ENCODE measurements at places on chromosomes 4 and X.

- no peak for DNase-seq
These were observed 879.6 kb upstream of the PCDH10 start for GRCh38 chr4:132269303-132269990.

GRCh38 chrX:40004246-40004535 lies 93.6 kb downstream of the BCOR start:
- DNase-seq: no peak

DNA sequence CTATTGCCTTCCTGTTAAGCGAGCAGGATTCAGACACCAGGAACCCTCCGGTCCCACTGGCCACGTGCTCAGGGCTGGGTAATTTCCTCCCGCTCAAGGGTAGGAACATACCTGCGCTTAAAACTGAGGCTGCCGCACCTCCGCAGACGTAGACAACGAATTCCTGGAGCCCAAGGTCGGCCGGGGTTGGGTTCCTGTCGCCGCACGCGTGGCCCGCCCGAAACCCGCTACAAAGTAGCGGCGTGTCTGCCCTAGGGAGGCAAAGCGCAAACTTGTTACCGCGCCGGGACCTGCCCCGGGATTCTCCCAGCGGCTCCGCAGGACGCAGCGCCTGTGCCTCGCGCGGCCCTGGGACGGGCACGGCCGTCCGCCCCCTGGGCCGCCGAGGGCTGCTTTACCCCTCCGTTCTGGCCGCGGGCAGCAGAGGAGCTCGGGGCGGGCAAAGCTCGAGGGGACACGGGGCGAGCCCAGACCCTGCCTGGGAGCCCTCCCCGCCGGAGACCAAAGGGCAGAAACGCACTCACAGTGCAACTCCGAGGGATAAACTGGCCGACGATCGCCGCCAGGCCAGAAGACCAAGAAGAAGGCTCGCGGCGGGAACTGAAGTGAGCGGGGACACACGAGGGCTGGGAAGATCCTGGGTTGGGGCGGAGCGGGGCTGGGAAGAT lies at the start of gene ERVMER34-1:
TSS of gene ERVMER34-1 (minus strand) at position 607 of the 668 bp plus-strand sequence. CDS start 5,905 bp downstream, outside the sequence.
- DNase-seq: no peak

DNA sequence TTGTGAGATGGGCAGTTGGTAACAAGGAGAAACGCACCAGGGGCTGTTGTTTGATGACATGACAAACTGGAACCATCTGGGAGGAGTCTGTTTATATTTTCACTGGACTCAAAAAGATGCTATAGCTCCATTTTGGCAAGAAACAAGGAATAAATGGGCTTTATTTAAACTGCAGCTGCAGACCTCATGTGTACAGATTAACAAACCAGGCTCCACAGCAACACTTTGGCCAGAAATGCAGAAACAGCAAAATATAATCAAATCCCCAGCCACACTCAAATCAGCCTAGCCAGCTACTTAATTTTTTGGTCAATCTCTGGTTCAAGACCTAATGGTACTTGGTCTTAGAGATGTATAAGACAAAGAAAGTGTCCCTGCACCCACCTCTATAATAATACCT lies 52.7 kb downstream of the ASB9 start:
- DNase-seq: no peak

DNA sequence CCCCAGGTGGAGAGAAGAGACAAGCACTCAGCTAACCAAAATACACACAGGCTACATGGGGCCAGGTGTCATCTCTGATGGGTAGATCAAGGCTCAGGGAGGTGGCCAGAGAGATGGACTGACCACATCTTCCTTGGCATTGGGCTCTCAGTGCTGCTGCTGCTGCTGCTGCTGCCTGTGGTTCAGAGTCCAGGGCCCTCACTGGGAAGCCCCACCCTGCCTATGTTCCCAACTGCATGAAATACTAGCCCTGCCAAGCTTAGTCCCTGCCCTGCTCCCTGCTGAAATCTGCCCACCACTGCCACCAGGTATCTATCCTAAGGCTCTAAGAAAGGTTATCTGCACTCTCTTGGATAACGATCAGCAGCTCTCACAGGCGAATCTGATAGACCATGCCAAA lies 118.7 kb downstream of the EFHC2 start:
- DNase-seq: no peak

DNA sequence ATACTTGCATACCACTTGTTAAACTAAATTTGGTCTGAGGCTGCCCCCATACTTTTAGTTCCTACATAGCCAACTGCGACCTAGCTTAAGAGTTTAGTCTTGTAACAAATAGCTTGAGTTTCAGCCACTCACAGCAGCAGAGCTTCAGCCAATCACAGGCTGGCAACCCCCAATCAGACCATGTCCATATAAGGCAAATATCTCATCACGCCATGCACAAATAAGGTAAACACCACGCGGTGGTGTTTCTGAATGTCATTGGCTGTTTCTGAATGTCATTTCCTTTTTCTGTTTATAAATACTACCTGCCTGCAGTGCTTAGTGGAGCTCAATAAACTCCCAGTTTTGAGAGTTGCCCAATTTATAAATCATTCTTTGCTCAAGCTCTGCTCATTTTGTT lies 143.1 kb upstream of the MAD2L1 start:
- no peak for DNase-seq

DNA sequence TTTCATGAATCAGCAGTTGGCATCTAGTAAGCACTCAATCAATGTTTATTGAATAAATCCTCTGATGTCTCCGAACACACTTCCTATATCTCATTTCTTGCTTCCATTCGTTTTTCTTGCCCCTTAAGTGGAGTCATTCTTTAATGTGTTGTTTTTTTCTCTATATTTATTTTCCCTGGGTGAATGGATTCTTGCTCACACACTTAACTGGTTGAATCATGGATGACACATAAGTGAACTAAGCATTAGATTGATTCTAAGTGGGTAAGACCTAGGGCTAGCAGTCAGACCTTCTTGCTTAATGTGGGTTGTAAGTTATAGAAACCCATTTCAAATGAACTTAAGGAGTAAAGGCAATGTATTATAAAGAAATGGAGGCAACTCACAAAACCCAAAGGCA lies 111.1 kb downstream of the RTL3 start:
- no peak for DNase-seq

DNA sequence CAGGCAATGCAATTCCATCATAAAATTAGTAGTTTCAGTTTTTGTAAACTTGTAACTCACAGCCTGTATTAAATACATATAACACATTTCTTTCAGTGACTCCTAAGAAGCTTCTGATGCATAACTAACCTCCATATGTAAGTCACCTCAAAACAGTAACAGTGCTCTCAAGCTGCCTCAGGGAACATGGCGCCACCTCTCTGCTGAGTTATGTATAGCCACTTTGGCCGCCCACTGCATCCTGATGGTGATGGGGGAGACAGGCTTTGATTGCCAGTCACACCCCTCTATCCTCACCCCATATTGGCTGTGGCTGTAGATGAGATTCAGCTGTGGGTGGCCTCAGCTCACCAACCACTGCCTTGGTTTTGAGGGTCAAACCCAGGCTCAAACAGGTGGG lies 54.3 kb downstream of the LRBA start:
- DNase-seq: no peak

DNA sequence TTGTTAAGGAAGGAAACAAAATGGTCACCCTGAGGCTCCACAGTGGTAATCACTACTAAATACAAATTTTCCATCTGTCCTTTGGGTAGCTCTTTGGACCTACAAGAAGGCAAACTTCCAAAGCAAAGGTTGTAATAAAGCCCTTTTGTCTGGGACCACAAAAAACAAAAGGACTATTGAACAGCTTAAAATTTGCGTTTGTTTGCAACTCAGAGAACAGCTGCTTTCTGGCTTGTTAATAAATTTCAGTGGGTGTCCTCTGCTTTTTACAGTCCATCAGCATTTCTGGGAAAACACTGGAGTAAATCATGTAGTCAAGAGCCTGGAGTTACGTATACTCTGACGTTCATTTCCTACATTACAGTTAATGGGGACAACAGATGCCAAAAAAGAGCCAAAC lies 439.7 kb upstream of the DIAPH2 start:
- DNase-seq: no peak

DNA sequence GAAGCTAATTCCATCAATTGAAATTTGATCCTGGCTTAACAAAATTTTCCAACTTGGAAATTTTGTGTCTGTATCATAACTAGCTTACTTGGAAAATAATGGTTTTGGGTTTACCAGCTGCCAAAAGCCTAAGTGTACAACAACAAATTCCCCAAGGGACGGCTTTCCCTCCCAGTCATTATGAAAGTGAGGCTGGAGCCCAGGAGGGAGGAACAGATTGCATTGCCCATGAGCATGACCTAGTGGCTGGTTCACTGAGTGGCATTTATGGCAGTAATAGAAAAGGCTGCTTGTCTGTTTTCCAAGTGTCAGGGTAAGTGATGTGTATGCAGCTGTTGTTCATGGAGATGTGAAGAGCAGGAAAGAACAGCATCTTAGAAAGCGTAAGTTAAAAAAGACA lies 70.8 kb upstream of the HHIP start:
- DNase-seq: no peak

GRCh38 chr4:158912390-158912789 lies 143.6 kb downstream of the FNIP2 start:
- DNase-seq: no peak

DNA sequence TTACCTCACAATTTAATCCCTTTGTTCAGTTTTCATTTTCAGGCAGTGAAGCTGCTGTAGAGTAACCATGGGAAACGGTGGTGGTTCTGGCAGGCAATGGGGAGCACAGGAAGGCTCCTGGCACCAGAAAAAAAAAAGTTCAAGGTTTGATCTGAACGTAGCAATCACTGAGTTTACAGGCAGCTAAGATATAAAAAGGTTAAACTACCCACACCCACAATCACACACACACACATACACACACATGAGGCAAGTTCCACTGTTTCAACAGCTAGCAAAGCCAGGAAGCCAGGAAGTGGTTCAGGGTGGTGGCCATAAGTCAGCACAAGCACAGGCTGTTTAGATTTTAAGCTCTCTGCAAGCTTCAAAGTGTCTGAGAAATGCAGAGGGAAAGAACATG lies at the start of gene SULT1B1:
TSS of gene SULT1B1 (minus strand) at position 166 of the 400 bp plus-strand sequence. CDS start 5,403 bp downstream, outside the sequence.
- DNase-seq: no peak

Measured in activated T-helper 9 cell treated with anti-CD3 and anti-CD28 coated beads, Interleukin-2, amount 50 U/mL, for 16 hours (primary cell).